ENCODE measurements at places on chromosomes 3 and 15.

GRCh38 chr15:38941399-38941953 lies 376.9 kb upstream of the RASGRP1 start:
- no peak for DNase-seq

DNA sequence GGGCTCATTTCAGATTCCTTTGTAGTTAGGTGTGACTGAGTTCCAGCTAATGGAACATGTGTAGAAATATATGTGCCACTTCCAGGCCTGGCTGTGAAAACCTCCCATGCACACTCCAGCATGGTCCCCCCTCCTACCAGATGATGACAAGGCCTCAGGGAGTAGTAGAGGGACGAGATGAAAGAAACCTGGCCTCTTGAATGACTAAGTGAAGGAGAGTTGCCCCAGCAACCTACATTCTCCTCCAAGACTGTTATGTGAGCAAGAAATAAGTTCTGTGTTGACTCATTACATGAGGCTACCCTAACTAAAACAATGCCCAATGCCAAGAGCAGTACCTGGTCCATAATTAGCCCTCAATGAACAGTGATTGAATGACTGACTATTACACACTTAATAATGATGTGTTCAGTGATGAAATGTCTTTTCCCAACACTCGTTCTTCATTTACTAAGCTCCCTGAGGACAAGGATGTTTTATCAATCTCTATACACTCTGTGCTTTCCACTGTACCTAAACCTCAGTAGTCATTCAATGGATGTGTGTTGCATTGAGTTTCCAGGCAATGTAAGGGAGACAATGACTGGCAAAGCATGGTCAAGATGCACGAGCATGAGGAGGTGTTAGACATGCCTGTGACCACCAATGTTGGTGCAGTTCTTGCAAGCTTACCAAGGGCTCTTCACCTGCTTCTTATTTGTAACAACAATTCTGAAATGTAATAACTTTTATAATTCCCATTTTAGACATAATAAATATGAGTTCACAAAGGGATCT lies 62.0 kb upstream of the BCL6 start:
- DNase-seq: no peak

GRCh38 chr3:122188737-122189136 lies 5.3 kb downstream of the CASR start:
- no peak for DNase-seq

GRCh38 chr3:160280836-160281235 lies 55.6 kb downstream of the C3orf80 start:
- no peak for DNase-seq

Data from C1 segment of cervical spinal cord (tissue), 14 donors.